ENCODE measurements at places on chromosomes 6 and 20. TPM values are rescaled to one million over a fixed set of nuclear protein-coding genes. Genes with fewer than 3 reads are reported as not detected.

GRCh38 chr6:62013719-62014118, 272.3 kb downstream of the KHDRBS2 start:
- DNase-seq = no peak

GRCh38 chr20:6622041-6622440, 145.4 kb upstream of the BMP2 start:
- no peak for DNase-seq

DNA sequence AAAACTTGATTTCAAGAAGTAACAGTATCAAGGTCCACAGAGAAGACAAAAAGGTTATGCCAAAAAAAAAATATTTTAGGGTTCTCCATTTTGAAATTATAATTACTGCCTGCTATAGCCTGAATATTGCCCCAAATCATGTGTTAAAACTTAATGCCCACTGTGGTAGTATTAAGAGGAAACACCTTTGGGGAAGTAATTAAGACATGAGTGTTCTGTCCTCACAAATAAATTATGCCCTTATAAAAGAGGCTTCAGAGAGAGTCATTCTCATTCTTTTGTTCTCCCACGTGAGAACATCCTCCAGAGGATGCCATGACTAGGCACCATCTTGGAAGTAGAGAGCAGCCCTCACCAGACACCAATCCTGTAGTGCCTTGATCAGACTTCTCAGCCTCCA, 66.2 kb downstream of the GMDS start:
- DNase-seq = no peak

- no peak for DNase-seq
These were observed 201.3 kb downstream of the AKAP7 start for GRCh38 chr6:131336596-131336995.

The EFCAB8 gene
- total RNA-seq = not detected

The KCNK5 gene
- 57.4 TPM for total RNA-seq

The CLPSL2 gene
- not detected for total RNA-seq

The TCF21 gene
- 0.08 TPM for total RNA-seq
